ENCODE measurements at places on chromosomes 4 and X.

GRCh38 chr4:101987623-101988243, 197.2 kb downstream of the BANK1 start:
- no peak for DNase-seq

GRCh38 chr4:38306482-38307071, 346.4 kb downstream of the PTTG2 start:
- no peak for DNase-seq

- no peak for DNase-seq
These were observed 644.6 kb downstream of the IL1RAPL1 start for GRCh38 chrX:29231800-29232199.

- DNase-seq, result no peak
These were observed 556 bp downstream of the ATP5ME start for GRCh38 chr4:673349-674091.

DNA sequence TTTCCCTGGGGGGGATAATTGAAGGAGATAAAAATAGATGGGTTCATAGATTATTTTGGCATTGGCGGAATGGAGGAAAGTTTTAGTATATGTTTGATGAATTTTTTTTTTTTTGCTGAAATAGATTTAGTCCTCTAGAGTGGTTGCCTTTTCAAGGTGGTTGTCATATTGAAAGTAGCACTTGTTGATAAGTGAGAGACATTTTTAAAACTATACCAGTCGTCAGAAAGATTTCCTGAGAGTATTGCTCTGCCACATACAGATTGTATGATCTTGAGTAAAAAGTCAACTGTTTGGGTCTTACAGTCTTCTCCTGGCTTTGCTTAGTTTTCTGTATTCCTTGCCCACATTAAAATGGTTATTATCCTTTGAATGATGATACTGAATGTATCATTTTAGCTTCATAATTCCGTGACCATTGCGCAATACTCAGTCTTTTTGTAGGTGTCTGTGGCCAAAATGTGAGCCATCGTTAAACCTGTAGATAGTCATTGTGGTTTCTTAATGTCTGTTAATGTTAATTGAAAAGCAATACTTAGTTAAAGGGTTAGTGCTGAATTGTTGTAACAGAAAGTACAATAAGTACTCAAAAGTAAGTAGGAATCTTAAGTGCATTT, 7.1 kb downstream of the SMARCAD1 start:
- no peak for DNase-seq

Data from sigmoid colon (tissue), 7 donors.